ENCODE measurements at places on chromosomes 6 and 20.

DNA sequence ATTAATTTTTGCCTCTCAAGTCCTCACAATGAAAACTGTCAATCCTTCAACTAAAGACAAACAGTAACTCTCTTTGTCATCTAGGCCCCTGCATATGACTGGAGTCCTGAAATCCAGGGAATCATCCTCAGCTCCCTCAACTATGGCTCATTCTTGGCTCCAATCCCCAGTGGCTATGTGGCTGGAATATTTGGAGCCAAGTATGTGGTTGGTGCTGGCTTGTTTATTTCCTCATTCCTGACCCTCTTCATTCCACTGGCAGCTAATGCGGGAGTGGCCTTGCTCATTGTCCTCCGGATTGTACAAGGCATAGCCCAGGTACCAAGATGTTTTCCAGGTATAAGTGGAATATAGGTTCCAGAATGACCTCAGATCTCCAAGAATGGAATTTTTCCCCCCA, 15.4 kb downstream of the SLC17A4 start:
- DNase-seq, result no peak

DNA sequence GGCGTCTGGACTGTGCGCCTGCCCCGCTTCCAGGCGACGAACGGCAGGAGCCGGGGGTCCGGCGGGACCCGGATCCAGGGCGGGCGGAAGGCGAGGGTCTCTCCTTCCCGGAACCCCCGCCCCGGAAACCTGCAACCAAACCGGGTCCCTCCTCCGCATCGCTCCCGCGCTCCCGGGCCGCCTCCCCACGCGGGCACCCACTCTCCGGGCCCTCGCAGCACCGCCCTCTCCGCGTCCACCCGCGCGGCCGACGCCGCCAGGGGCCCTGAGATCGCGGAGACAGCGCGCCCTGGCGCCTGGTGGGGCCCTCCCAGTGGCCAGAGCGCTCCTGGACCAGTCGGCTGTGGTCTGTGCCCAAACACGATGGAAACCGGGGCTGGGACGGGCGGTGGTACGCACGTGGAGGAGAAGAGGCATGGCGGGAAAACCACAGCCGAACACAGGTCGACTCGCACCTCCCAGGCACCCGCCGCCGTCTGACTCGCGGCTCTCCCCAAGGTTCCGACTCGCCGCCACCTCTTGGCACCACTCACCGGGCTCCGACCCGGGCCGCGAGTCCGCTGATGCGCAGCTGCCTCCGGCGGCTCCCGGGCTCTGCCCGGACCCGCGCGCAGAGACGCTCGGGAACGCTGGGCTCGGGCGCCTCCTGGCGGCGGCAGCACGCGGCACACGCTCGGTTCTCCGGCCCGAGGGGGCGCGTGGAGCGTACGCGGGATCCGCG, 7.9 kb downstream of the NKX2-2 start:
- peak; percentile 68 for DNase-seq

DNA sequence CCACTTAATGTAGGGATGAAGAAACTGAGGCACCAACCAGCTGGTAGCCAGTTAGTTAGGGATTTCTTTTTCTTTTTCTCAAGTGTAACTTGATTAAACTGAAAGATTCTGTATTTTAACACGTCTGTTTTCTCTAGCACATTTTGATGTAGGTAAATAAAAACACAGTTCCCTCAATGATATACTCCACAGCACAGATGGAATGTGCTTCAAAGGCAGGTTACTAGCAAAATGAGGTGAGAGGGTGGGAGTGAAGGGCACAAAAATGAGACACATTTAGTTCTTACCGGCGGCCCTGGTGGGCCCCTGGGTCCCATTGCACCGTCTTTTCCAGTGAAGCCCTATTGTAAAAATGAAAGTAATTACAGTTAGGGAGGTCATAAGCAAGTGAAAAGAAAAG, 108.9 kb downstream of the COL12A1 start:
- no peak for DNase-seq

DNA sequence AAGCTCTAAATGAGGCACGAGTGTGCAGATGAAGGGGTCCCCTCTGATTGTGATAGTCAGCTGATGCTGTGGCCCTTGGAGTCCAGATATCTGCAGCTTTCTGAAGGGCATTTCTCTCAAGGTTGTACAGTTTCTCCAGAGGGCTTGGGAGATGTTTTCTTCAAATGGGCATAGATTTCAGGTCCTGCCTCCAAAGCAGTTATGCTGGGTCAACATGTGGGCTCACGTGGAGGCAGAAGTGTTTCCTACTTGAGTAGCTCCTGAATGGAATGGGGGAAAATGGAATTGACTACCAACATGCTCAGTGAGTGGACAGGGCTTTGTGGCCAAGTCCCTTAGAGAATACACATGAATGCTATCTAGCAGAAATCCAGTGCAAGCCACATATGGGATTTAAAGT, 360.7 kb downstream of the SAMD5 start:
- DNase-seq, result no peak

DNA sequence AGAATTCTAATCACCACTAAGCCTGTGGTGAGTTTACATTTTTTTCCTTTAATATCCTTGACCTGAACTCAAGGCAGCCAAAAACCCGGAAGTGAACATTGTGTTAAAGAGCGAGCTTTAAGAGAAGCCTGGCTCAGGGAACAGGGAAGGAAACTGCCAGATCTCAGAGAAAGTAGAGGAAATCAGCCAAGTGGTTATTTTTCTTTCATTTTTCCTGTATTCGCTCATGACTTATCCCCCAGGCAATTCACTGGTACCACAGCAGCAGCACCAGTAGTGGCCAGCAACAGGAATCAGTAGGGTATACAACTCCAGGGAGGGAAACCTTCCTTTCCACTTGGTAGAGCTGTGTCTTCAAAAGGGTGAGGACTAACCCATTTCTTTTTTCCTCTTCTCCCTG, 89.6 kb upstream of the HMGCLL1 start:
- no peak for DNase-seq

DNA sequence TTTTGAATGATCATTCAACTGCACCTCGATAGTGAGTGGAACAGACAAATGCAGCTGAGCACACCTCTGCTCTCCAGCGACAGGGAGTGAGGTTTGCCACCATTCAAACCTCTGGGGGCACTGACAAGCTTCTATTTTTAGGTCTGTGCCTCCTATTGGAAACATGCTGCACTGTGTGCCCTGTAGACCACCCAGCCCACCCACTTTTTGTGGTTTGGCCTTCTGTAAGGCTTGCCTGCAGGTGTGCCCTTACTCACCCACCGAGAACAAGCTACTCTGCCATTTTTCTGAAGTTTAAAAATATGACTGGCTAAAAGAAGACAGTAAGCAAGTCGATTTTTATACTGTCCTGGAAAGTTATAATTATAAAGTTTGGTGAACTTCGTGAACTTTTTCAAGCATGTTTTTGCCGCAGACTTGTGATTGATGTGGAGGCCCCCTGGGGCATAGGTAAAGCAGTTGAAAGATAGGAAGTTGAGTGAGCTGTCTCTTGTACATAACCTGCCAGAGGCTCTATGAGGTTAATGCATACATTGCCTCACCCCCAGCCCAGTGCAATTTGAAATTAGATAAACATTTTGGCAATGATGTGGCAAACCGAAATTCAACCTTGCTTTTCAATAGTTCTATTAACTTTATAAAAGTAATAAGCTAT, 53.8 kb downstream of the ADGRG6 start:
- no peak for DNase-seq

DNA sequence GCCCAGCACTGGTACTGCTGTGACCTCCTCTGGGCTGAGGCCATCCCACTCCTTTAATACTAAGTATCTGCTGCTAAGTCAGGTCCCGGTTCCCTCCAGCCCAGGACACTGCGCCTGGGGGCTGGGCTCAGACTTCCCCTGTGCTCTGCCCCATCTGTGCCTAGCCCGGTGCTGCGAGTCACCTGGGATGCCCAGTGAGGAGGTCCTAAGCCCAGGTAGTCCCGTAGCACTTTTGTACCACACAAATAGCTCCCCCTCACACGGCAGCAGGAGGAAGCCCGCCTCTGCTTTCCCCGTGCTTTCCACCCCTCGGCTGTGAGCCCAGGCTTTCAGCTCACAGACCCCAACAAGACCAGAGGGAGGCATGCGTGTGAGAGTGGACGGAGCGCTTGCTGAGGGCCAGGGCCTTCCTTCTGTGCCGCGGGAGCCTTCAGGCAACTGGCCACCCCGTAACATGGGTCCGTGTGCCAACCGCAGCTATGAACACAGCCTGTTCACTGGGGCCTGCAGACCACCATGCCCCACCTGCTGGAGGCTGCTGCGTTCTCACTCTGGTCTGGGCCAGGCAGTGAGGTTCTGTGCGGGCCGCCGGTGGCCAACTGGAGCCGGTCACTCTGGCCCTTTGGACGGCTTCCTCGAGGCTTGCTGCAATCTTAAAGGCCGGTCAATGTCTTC, 79.9 kb upstream of the MPC1 start:
- no peak for DNase-seq

- DNase-seq, result no peak
These were observed 70.9 kb downstream of the SASH1 start for GRCh38 chr6:148413321-148414091.

DNA sequence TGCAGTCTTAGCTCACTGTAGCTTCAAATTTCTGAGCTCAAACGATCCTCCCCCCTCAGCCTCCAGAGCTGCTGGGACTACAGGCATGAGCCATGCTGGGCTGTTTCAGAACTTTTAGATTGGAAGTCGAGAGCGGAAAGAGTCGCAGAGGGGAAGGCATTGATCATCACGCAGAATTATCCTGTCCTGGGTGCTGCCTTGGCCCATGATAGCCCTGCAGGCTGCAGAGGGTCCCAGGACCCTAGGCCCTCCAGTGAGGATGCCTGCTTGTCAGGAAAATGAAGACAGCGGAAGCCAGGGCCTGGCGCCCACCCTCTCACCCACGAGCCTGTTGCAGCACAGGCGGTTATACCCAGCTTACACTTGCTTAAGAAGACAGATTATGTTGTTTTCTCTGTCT, 9.1 kb downstream of the TMEM181 start:
- DNase-seq, result no peak

DNA sequence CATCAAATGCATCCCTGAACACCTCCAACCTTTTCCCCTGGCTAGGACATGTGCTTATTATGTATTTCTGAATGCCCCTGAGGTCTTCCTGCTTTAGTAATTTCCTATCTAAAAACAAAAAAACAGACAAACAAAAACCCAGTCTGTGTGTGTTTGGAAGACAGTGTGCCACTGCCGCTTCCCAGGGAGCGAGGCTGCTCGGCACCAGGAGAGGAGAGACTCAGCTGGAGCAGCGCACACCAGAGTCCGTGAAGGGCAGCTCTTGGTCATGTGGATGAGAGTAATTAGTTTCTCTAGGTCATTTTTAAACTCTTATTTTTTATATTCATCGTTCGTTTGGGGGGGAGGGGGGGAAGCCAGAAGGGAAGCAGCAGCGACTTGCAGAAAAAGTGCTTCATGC, 10.0 kb upstream of the ANKRD60 start:
- DNase-seq, result no peak

- peak; percentile 75 for DNase-seq
These were observed 32.2 kb downstream of the RREB1 start for GRCh38 chr6:7139835-7140470.

DNA sequence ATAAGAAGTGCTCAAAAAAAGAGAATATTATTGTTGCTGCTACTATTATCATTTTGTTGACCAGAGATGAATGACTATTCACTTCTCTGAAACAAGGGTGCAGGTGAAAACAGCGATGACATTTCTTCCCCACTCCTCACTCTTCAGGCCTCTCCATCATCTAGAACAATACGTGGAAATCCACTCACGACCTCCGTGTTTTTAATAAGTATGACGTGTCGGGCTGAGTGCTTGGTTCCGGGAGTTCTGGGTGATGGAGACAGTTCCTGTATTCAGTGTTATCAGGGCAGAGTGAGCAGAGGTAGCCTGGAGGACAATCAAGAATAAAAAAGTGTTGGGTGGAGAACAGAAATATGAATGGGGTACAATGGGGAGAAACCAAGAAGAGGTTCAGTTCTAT, 130.0 kb upstream of the ZNF217 start:
- no peak for DNase-seq

GRCh38 chr6:156189714-156190113, 587.5 kb upstream of the ARID1B start:
- no peak for DNase-seq

DNA sequence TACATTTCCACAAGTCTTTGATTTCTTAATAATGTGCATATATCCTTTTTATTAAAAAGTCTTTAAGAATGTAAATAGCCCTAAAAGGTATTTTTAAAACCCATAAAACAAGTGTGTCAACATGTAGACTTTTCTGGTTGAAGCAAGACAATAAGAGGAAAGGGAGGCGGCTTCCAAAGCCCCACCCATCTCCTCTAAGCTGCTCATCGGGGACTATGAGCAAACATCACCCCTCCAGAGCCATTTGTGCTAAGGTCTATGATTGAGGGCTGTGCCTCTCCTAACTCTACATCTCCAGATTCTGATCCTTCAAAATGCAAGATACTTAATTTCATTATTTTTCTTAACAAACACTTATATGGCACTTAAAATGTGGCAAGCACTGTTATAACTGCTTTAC, 2.5 kb upstream of the NAA20 start:
- peak; percentile 48 for DNase-seq

Measured in hematopoietic multipotent progenitor cell treated with erythropoietin and hydrocortisone succinate and interleukin-3 and kit ligand, for 4 days (in vitro differentiated cells).